ENCODE measurements at places on chromosomes 11 and 22. TPM values are rescaled to one million over a fixed set of nuclear protein-coding genes. Genes with fewer than 3 reads are reported as not detected.

DNA sequence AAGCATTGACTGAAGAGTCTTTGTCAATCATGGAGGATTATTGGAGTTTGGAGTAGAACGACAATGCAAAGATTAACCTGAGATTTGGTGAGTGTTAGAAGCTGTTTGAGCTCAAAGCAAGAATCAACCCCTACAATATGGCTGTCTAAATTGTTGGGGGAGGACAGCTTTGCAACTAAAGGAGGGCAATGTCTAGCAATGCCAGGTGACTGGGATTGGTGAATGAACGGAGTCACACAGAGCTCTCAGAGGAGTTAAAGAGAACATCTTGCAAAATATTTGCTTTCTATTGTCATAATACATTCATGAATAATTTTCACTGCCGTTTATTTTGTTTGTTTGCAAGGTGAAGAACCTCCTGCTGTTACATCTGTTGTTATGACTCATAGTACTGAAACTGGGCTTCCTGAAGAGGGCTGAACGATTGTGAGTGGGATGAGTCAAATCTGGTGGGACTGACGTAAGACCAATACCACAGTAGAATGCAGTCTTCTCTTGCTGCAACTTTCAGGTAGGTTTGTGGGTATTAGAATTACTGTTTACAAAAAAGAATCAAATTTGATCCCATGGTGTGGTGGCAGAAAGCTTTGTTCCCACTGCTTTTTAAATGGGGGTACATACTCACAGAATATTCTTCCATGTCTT, 281.9 kb downstream of the CADM1 start:
- no peaks in the 10 kb centered on the region for H3K27me3 ChIP-seq
- no peaks in the 10 kb centered on the region for H3K36me3 ChIP-seq
- H3K4me1 ChIP-seq, result peaks cover 13% of the 10 kb centered on the region
- peak overlapping the region; percentile 3 for H3K4me3 ChIP-seq
- H3K27ac ChIP-seq, result 0 out of 2 replicates have a peak overlapping the region, but pooled peaks have one; percentile 24

- H3K4me1 ChIP-seq, result peaks cover 10% of the 10 kb centered on the region
- H3K36me3 ChIP-seq, result no peaks in the 10 kb centered on the region
- no peak overlapping the region for H3K4me3 ChIP-seq
- no peak overlapping the region for H3K27ac ChIP-seq
- H3K27me3 ChIP-seq, result no peaks in the 10 kb centered on the region
These were observed 29.7 kb upstream of the SOX10 start for GRCh38 chr22:38014083-38014482.

GRCh38 chr11:59426361-59427067, at the start of gene OR5A2:
Gene OR5A2 (minus strand): TSS chr11:59426413. CDS start chr11:59422953, 3,460 bp downstream.
- no peaks in the 10 kb centered on the region for H3K27me3 ChIP-seq
- DNase-seq, result peak; percentile 49
- H3K4me3 ChIP-seq, result no peak within 1 kb of the TSS
- H3K36me3 ChIP-seq, result no peaks in the 10 kb centered on the region
- H3K4me1 ChIP-seq, result peaks cover 3% of the 10 kb centered on the region

DNA sequence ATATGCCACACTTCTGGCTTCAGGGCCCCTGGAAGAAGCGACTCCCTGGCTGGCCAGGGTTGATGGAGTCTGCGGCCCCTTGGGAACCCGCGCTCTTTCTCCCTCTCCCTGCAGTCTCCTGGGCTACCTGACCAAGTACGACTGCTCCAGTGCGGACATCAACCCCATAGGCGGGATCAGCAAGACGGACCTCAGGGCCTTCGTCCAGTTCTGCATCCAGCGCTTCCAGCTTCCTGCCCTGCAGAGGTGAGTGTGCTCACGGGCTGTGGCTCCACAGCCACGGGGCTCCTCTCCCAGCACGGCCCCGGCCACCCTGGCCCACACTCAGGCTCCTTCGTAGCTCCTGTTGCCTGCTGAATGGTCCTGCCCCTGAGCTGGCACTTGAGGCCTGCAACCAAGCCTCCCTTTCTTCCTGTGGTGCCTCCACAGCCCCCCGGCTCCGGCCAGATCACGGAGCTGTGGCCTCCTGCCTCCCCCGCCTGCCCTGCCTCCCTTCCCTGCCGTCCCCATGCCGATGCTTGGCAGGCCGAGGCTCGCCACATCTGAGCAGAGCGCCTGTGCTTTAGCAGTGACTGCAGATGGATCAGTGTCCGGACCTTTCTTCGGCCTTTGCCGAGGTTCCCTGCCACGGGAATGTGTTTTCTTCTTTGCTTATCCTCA, 36.2 kb upstream of the KRTAP5-7 start:
- H3K27me3 ChIP-seq, result no peaks in the 10 kb centered on the region
- no peaks in the 10 kb centered on the region for H3K4me1 ChIP-seq
- peaks cover 10% of the 10 kb centered on the region for H3K36me3 ChIP-seq
- H3K27ac ChIP-seq, result no peak overlapping the region
- H3K4me3 ChIP-seq, result no peak overlapping the region

DNA sequence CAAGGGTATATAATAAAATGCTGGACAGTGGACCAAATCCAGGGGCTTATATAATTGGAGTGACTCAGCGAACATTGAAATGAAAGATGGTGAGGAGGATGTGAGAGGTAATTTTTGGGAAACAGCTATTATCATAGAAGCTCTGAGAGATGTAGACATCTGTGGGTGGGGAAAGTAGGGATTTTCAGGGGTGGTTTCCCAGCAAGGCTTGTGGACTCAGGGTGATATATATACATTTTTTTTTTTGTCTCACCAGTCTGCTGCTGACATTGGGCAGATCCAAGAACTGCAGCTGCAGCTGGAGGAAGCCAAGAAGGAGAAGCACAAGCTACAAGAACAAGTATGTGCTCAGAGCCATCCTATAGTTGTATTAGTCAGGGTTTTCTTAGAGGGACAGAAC, 208.1 kb downstream of the MYO18B start:
- no peaks in the 10 kb centered on the region for H3K36me3 ChIP-seq
- no peak overlapping the region for H3K4me3 ChIP-seq
- H3K27me3 ChIP-seq, result no peaks in the 10 kb centered on the region
- H3K4me1 ChIP-seq, result no peaks in the 10 kb centered on the region
- DNase-seq, result no peak

- H3K27me3 ChIP-seq, result no peaks in the 10 kb centered on the region
- no peak for DNase-seq
- no peaks in the 10 kb centered on the region for H3K36me3 ChIP-seq
- H3K4me1 ChIP-seq, result no peaks in the 10 kb centered on the region
- no peak overlapping the region for H3K27ac ChIP-seq
These were observed 62.8 kb upstream of the CAPRIN1 start for GRCh38 chr11:33988586-33989370.

- H3K36me3 ChIP-seq, result no peaks in the 10 kb centered on the region
- no peaks in the 10 kb centered on the region for H3K4me1 ChIP-seq
- no peak overlapping the region for H3K27ac ChIP-seq
- no peak for DNase-seq
- H3K4me3 ChIP-seq, result no peak overlapping the region
These were observed 150.7 kb downstream of the DCDC1 start for GRCh38 chr11:31218847-31219246.

GRCh38 chr11:17371614-17372013, 16.8 kb downstream of the KCNJ11 start:
- no peak overlapping the region for H3K4me3 ChIP-seq
- no peaks in the 10 kb centered on the region for H3K4me1 ChIP-seq
- H3K27ac ChIP-seq, result no peak overlapping the region
- no peaks in the 10 kb centered on the region for H3K27me3 ChIP-seq
- H3K36me3 ChIP-seq, result peaks cover 20% of the 10 kb centered on the region

Gene CYTH4
- not detected for total RNA-seq

Gene MRPL17
- 70.5 TPM for total RNA-seq

Gene MMP27
- total RNA-seq, result not detected

Gene CCDC81
- 1.4 TPM for total RNA-seq

Gene TRPM5
- 0.11 TPM for total RNA-seq

Gene C11orf52
- total RNA-seq, result 2.2 TPM

Gene ABTB2
- total RNA-seq, result 10.2 TPM

All from H1 (cell line).